Glomerular endothelial cell (primary cell): ENCODE measurements at places on chromosomes 6 and 20. TPM values are rescaled to one million over a fixed set of nuclear protein-coding genes. Genes with fewer than 3 reads are reported as not detected.

SLC32A1 gene
- total RNA-seq, result not detected in 2 replicates

- DNase-seq, result no peak
Observed at GRCh38 chr6:148464319-148465010, 121.8 kb downstream of the SASH1 start.

GRCh38 chr6:82017288-82017687 is 230.3 kb downstream of the IBTK start:
- peak; percentile 20 for DNase-seq

DOK5 gene
- 0.39 and 1.5 TPM in 2 replicates for total RNA-seq

DNA sequence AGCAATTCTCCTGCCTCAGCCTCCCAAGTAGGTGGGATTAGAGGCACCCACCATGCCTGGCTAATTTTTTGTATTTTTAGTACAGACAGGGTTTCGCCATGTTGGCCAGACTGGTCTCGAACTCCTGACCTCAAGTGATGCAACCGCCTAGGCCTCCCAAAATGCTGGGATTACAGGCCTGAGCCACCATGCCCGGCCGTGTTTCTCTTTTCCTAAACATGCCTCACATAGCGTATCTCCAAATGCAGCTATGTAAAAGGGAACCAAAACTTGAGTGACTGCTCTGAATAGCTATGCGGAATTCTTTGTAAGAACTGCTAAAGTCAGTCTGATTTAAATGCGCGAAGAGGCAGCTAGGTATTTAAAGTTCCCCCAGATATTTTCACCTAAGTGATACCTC is 20.5 kb downstream of the BPIFA2 start:
- DNase-seq, result no peak

C20orf202 gene
- not detected in 2 replicates for total RNA-seq

GRCh38 chr6:154247119-154247861 is 109.3 kb downstream of the IPCEF1 start:
- DNase-seq, result no peak

DNA sequence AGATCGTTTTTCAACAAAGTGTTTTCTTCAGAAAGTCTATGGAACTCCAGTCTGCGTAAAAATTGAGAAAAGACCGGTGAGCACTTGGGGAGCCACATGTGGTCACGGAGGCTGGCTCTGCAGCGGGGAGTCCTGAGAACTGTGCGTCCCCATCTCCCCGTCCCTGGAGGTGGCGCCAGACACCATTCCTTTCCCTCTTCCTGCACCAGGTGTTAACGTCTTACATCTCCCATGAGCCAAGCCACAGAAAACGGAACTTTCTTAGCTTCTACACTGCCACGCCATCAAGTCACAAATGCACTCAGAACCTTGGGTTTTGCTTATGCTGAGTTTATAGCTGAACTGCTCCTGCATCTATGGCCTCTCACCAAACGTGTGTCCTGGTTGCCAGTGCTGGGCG is 62.6 kb downstream of the GINS1 start:
- no peak for DNase-seq

ECT2L gene
- total RNA-seq, result 0.12 TPM in 1 of 2 replicates, not detected in the other

ZC2HC1B gene
- not detected in 2 replicates for total RNA-seq

CST1 gene
- 18.0 and 24.5 TPM in 2 replicates for total RNA-seq

GMDS gene
- total RNA-seq, result 24.4 and 26.3 TPM in 2 replicates

- no peak for DNase-seq
Observed at GRCh38 chr20:46323557-46323956, 15.3 kb upstream of the CDH22 start.

DNA sequence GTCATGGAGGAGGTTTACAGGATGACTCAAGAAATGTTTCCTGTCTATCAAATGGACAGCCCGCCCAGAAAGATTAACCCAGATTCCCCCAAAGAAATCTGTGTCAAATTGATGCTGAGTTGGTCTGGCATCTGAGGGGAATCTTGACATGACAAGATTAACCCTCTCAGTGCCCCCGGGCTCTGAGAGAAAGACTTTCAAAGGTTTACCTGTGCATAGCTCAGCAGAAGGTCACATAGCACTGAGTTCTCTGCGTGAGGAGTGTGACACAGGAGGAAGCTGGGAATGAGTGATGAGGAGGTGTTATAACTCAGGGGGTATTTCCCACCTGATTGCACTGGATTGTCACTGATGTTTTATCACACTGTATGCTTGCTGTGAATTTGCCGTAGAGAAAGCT is 601.2 kb downstream of the DHX35 start:
- DNase-seq, result no peak

GRCh38 chr20:43680981-43681380 is 14.1 kb downstream of the MYBL2 start:
- DNase-seq, result no peak

PDE7B gene
- 17.0 and 37.7 TPM in 2 replicates for total RNA-seq

ZSCAN23 gene
- 1.2 and 2.0 TPM in 2 replicates for total RNA-seq

DNA sequence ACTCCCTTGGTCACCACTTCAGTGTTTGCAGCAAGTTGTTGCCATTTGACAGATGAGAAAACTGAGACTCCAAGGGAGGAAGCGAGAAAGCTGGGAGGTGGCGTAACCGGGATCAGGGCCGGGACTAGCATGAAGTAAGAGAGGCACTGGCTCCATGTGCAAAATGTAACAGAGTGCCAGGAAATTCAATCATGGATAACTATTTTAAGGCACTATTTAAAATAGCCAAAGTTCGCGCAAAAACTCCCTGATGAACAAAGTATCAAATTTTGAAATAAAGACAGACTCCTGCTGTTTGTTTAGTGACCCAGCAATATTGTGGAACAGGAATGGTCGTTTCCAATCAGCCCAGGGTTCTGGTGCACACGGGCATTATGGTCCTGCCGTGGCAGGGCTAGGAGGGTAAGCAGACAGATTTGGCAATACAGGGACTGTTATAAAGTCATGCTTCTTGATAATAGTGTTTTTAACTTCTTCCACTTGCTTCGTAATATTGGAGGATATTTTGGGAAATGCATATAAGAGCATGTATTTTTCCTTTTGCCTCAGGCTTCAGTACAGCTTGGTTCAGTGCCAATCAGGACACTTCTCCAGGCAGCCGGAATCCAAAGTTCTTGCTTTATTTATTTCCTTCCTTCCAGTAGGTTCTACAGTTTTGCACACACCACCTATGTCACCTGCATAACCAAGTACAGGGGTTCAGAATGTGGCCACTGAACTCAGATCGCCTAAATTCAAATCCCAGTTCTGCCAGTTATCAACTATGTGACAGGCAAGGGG is 141.6 kb downstream of the EYA2 start:
- no peak for DNase-seq

RRAGD gene
- 3.5 and 11.2 TPM in 2 replicates for total RNA-seq

GRCh38 chr6:101281266-101281665 is 112.2 kb upstream of the GRIK2 start:
- DNase-seq, result no peak

DNA sequence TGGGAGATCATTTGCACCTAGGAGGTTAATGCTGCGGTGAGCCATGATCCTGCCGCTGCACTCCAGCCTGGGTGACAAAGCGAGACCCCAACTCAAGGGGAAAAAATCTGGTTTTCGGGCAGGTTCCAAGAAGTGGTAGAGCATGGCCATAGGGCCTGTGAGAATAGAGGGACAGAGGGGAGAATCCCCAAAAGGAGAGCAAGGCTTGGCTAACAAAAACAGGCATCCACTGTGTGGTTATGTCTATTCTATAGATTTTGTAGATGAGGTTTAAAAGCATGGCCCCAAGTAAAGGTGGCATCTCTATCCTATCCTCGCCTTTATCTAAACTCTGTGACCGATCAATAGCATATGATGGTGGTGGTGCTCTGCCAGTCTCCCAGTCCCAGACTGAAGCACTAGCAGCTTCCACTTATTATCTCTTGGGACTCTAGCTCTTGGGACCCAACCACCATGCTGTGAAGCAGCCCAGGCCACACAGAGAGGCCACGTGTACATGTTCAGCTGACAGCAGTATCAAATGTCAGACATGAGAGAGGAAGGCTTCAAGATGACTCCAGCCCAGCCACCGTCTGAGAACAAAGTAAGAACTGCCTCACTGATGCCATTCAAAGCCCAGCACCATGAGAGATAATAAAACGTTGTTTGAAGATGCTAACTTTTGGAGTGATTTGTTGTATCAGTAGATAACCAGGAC is 27.7 kb downstream of the EIF2S2 start:
- DNase-seq, result no peak

DNA sequence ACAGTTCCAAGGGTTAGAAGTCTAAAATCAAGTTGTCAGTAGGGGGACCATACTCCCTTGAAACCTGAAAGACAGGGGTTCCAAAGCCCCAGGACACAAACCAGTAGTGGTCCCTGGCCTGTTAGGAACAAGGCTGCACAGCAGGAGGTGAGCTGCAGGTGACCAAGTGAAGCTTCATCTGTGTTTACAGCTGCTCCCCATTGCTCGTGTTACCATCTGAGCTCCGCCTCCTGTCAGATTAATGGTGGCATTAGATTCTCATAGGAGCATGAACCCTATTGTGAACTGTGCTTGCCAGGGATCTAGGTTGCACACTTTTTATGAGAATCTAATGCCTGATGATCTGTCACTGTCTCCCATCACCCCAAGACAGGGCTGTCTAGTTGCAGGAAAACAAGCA is 25.3 kb upstream of the SIM1 start:
- DNase-seq, result no peak

EFCAB8 gene
- 0.05 TPM in 1 of 2 replicates, not detected in the other for total RNA-seq

- DNase-seq, result no peak
Observed at GRCh38 chr6:73528897-73529296, 8.1 kb upstream of the EEF1A1 start.

TRERF1 gene
- total RNA-seq, result 1.2 and 2.5 TPM in 2 replicates

DNA sequence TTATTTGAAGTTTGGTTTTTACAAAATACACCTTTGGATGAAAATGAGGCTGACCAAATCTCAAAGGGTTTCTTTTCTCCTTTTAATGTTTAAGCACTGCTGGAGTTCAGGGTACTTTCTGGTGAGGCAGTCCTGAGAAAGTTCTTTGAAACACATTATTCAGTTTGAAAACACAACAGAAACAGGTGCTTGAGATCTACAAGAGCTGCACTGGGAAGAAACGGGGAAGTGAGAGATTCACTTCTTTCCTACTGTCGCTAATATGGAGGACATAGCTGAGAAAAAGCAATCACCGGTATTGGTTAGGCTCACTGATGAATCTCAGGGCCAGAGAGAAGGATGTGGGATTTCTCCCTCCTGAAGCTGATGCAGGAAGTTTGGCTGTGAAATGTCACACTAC is 22.9 kb upstream of the TMEM170B start:
- no peak for DNase-seq

- no peak for DNase-seq
Observed at GRCh38 chr6:71579902-71580301, 291.3 kb downstream of the OGFRL1 start.

ANGPT4 gene
- not detected in 2 replicates for total RNA-seq
